ENCODE measurements at places on chromosomes 3 and 15.

GRCh38 chr3:186589856-186590579, 19.5 kb downstream of the DNAJB11 start:
- no peak for DNase-seq

GRCh38 chr3:104947943-104948342, 418.8 kb upstream of the ALCAM start:
- no peak for DNase-seq

- DNase-seq = no peak
These were observed 67.0 kb upstream of the SLC25A26 start for GRCh38 chr3:66153481-66154443.

DNA sequence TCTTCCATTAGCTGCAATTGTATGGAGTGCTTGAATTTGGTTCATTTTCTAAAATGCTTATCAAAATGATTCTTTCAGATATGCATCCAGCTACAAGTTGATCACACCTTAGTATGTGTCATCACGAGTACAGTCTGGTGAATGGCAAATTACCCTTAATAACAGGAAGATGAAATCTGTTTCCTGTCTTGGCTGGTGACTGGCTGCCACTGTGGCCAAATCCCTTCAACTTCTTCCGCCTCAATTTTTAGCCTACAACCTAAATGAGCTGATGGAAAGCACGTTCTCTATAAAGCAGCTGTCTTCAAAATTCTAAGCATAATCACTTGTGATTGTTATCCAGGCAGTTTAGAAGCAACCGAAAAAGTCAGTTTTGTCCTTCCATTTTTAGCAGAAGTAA, 387.1 kb upstream of the NECTIN3 start:
- no peak for DNase-seq

- DNase-seq = no peak
These were observed 27.8 kb upstream of the ST8SIA2 start for GRCh38 chr15:92365906-92366305.

- DNase-seq = no peak
These were observed 52.8 kb downstream of the CORO2B start for GRCh38 chr15:68631601-68632051.

DNA sequence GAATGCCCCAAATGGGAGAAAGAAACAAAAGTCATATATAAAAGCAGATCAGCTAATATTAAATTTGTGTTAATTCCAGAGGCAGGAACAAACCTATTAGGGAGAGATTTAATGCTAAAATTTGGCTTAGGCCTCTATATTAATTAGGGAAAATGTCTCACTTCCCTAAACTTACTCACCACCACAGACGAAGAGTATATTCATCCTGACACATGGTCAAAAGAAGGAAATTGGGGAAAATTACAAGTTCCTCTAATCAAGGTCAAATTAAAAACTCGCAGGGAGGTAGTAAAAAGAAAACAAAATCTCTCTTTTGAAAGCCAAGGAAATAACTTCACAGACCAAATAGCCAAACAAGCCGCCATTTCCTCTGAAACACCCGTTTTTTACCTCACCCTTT, 32.2 kb downstream of the GRM2 start:
- DNase-seq = no peak

DNA sequence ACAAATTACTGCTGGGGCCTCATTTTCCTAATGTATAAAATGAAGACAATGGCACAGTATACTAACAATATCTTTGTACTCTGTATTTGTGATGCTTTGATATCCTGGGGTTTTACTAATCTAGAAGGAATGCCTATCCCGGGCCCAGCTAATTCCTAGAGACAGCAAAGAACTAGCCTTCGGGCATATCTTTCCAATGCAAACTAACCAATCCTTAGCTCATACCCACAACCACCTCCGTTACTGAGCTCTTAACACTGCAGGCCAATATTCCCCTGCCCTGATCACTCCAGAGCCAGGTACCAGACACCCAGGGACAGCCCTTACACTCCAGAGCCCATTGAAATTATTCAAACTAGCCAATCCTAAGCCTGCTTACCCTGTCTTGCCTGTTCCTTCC, 309.0 kb downstream of the ULK4 start:
- no peak for DNase-seq

DNA sequence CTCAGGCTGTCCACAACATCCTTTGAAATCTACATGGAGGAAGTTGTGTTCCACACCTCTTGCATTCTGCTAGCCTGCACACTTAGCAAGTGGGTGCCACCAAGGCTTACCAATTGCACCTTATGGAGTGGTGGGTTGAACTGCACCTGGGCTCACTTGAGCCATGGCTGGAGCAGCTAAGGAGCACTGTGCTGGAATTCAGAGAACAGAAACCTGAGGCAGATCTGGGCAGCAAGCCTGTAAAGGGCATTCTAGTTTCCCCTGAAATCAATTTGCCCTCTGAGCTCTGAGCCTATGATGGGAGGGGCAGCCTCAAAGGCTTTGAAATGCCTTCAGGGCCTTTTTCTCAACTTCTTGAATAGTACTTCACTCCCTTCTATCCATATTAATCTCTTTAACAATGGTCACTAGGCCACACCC, 18.0 kb downstream of the BTLA start:
- DNase-seq = no peak

DNA sequence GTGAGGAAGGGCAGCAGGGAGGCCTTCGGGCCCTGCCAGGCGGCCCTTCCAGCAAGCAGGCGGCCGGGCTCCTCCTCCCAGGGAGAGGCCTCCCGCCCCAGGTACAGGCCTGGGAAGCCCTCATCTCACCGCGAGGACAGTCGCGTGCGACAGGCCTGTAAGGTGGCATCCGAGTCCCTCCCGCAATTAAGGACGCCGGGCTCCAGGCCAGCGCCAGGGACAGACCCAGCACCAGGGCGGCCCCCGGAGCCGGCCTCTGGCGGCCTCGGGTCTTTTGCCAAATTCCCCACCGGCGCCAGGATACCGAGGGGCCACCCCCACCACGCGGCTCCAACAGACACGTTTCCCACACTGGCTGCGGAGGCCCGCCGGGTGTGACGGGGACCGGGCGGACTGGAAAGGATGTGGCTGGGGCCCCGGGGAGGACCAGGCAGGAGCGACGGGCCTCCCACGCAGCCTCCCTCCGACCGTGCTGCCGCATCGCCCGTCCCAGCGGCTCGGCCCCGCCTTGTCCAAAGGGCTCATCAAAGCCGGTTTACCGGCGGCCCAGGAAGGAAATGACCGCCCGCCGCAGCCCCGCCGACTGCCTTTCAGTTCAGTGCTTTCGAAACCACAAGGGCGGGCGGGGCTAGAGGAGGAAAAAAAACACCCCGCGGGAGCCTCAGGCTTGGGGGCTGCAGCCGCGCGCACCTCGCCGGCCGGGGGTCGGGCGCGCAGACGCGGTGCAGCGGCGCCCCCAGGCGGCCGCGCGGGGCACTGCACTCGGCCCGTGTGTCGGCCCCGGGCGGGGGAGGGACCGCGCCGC, 11.3 kb downstream of the XXYLT1 start:
- peak; percentile 81 for DNase-seq

Measured in activated naive CD4-positive, alpha-beta T cell treated with anti-CD3 and anti-CD28 coated beads, Interleukin-2, amount 50 U/mL, for 16 hours (primary cell).